NCI-H1417 treated with DMSO at 0.1 percent for 48 hours (cell line): ENCODE measurements at places on chromosomes 6 and 20.

GRCh38 chr6:28758046-28758817, 165.6 kb downstream of the TRIM27 start:
- no peak for DNase-seq

- DNase-seq, result no peak
Measured at GRCh38 chr6:149451376-149452036, 33.3 kb downstream of the ZC3H12D start.

DNA sequence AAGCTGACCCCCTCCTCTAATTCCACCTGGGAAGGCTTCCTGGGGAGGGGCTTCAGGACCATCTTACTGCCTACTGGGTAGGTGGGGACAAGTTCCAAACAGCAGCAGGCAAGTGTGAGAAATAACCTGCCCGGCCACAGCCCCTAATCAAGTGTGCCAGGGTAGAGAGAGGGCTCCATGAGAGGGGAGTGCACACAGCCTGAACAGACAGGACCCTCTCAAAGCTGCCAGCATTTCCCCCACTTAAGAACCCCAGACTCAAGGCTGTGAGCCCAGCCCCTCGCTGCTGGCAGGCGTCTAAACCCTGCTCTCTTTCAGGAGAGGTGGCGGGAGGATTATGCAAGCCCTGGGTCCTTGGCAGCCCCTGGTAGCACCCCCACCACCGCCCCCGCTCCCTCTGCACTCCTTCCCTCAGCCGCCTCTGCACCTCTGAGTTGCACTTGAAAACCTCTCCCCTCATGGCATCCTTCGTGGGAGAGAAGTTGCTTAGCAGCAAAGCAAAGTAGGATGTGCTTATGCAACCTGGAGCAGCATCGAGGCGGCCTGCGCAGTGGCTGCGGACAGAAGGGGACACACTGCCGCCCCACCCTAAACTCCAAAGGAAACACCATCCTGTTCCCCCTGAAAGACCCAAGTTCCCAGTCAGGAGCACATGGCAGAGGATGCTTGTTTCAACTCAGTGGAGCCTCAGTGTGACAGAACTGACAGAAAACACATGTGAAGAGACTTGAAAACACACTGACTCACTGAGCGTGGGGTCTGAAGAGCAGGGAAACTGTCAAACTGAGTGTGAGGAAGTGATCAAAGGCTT, 10.5 kb downstream of the DDRGK1 start:
- DNase-seq, result no peak

DNA sequence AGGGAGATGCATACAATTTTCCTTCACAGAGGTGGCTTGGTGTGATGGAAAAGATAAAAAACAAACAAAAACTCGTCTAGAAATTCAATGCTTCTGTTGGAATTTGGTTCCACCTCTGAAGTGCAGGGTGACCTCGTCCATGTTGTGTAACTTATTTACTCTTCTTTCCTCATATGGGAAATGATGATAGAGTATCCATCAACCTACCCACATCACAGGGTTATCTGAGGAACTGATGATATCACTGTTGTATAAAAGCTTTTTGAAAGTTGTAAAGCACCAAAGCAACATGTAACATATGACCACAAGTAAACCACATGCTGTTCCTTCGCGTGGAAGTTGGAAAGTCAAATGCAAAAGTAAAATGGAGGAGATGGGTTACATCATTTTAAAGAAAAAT, 212.0 kb upstream of the SGK1 start:
- no peak for DNase-seq
